Inflammatory macrophage treated with lipopolysaccharide for 4 hours (primary cell): ENCODE measurements at places on chromosomes 5 and 9.

DNA sequence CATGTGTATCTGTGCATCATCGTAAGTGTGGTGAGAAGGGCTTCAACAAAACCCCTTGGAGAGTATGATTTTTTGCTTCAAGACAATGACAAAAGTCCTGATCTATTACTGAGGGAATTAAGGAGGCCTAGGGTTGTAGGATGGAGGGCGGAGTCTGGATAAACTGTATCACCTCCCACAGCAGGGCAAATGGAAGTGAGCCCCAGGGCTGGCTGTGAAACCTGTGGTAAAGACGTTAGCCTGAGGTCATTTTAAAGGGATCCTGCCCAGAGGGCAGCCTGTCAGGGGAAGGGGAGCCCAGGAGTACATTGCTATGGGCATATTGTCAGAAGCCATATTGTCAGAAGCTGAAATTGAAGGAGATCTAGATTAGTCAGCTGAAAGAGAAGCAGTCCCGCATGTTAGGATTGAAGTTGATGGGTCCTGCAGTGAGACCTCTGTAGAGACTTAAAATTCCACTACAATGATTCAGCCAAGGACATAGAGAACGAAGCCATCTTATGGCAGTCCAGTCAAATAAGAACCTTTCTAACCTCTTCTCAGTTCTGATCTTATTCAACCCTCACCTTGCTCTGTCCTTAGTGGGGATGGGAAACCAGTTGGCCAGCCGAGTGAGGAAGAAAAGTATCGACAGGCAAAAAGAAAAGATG, 26.9 kb downstream of the ADGRV1 start:
- no peak for DNase-seq

DNA sequence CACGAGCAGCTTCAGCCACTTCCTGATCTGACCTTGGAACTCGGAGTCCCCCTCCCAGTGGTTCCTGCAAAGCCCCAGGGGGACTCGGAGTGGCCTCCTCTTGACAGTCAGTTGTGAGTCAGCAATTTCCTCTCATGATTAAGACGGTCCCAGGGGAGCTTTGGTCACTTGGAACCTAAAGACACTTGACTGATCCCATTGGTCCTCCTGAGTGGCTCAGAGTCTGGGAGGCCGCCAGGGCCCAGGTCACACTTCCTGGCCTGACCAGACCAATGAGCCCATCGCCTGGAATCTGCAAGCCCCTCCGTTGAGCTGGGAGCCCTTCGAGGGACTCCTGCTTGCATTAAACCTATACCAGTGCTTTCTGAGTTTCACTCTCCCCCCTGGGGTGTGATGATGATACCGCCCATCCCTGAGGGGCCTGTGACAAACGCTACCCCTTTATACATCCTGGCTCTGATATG, 29.1 kb downstream of the TSPAN17 start:
- no peak for DNase-seq

- DNase-seq = no peak
Measured at GRCh38 chr5:55991768-55992486, 2.8 kb downstream of the IL6ST start.

- DNase-seq = no peak
Measured at GRCh38 chr5:26237489-26237888, 800.9 kb downstream of the CDH9 start.

GRCh38 chr9:135939351-135940265, 21.6 kb downstream of the UBAC1 start:
- no peak for DNase-seq
